ENCODE measurements at places on chromosomes 6 and 20. TPM values are rescaled to one million over a fixed set of nuclear protein-coding genes. Genes with fewer than 3 reads are reported as not detected.

DNA sequence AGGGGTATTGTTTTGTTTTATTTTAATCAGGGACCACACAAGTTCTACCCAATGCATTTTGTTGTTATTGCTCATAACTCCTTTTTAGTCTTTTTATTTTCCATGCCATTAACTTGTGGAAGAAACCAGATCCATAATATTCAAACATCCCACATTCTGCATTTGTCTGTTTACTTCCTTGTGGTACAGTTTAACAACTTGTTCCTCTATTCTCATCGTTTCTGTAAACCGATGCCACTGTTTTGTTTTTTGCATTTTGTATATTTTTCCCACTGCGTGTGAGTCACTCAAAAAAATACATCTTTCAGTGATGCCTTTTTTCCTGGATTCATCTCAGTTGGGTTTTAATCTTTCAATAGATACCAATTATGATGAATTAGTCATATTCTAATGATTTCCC, 22.3 kb downstream of the SF3B5 start:
- no peak for DNase-seq

Gene SLC35D3
- total RNA-seq: not detected

DNA sequence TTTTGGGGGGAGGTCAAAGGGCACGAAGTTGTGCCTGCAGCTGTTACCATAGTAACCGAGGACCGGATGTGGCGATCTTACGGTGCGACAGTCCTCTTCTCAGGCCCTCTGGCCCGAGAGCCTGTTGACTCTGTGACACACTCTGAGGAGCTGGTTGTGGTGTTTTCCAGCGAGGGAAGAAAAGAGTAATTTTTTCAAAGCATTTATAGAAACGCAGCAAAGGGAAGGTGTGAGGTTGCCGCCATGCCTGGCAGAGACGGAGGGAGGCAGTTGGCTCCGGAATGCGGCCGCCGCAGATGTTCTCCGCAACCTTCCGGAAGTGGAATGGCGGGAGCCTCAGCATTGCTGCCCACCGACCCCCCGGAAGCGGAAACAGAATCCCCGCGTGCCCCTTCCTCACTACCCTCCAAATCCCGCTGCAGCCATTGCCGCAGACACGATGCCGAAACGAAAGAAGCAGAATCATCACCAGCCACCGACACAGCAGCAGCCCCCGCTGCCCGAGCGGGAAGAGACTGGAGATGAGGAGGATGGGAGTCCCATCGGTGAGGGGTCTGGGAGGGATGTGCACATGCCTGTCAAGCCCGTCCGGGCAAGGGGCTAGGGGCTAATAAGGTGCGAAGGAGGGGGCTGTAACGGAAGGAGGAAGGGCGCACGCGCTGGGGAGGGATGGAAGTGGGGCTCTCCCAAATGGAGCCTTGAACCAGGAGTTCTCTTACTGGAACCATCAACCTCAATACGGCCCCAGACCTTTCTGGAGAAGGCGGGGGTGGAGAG, at the start of gene PRR3:
Gene PRR3 (plus strand): TSS at position 390 of the 777 bp plus-strand sequence. CDS start 50 bp downstream, at position 440.
- DNase-seq: peak; percentile 68

Gene PRKN
- 3.5 TPM for total RNA-seq

- no peak for DNase-seq
These were observed 1.9 kb downstream of the SGK1 start for GRCh38 chr6:134315974-134316441.

Gene PNPLA1
- total RNA-seq: not detected

Gene C6orf58
- not detected for total RNA-seq

GRCh38 chr20:46438156-46438750, 31.8 kb upstream of the ELMO2 start:
- DNase-seq: no peak

DNA sequence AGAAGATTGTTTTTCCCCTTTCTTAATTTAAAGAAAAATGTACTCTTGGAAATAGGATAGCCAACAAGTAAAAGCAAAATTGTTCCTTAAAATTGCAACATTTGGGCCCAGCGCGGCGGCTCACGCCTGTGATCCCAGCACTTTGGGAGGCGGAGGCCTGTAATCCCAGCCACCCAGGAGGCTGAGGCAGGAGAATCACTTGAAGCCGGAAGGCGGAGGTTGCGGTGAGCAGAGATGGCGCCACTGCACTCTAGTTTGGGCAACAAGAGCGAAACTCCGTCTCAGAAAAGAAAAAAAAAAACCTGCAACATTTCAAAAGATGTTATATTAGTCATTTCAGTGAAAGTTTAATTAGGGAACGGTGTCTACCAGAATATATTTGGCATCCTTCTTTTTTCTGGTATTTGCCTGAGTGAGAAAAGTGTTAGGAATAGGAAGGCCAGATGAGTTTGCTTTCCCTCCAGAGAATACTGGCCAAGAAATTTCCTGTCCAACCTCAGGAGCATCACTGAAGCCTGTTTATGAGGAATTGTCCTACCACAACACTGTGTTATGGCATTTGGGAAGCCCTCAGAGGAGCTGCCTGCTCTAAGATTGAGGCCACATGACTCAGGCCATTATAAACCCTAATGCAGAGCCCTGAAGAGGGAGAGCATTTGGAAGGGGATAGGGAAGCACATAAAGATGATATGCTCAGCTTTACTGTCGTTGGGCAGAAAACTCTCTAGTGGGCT, 1.2 kb upstream of the GJA1 start:
- DNase-seq: no peak

GRCh38 chr20:8292793-8293192, 160.7 kb downstream of the PLCB1 start:
- DNase-seq: no peak

GRCh38 chr20:59323731-59324130, 23.3 kb downstream of the EDN3 start:
- DNase-seq: no peak

DNA sequence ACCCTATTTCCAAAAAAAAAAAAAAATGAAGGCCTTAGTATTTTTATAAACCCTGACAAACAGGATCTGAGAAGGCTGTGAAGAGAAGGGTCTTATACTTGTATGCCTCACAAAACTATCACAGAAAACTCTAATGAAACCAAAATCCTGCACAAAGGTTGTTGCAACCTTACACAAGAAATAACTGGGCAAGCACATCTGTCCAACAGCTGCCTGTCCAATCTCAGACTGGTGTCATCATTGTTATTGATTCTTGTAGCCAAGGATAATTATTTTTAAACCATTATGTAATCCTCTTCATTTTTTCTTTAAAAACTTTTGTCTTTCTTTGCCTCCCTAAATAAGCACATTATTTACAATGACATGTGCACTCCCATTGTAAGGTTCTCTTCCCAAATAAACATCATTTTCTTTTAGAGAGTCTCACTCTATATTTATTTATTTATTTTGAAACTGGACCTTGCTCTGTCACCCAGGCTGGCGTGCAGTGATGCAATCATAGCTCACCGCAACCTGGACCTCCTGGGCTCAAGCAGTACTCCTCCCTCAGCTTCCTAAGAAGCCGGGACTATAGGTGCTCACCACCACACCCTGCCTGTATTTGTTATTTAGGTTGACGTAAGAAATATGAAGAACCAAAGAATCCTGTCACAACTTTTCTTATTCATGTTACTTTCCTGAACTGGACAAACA, 697.1 kb downstream of the DOK5 start:
- DNase-seq: no peak

Gene IPCEF1
- total RNA-seq: 1.8 TPM

DNA sequence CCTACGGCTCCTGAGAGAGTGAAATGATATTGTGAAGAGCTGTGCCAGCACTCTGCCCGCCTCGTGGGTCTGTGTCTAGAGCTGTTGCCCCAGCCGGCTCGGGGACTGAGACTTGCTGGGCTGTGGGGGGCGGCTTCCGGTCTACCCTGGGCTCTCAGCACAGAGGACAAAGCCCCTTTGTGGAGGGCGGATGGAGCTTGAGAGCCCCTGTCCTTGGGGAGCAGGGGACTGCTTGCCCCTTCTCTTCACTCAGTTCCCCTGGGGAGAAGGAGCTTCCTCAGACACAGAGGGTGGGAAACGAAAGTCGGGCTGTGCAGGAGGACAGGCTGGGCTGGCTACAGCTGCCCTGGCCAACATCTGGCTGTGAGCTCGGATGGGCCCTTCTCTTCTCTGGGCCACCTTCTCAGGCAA, 11.0 kb downstream of the SRC start:
- DNase-seq: no peak

Gene IFT52
- 20.8 TPM for total RNA-seq

Gene PAX1
- total RNA-seq: not detected

GRCh38 chr20:54362283-54362682, 113.1 kb upstream of the DOK5 start:
- no peak for DNase-seq

Gene OOEP
- 0.22 TPM for total RNA-seq

Gene STMND1
- not detected for total RNA-seq

DNA sequence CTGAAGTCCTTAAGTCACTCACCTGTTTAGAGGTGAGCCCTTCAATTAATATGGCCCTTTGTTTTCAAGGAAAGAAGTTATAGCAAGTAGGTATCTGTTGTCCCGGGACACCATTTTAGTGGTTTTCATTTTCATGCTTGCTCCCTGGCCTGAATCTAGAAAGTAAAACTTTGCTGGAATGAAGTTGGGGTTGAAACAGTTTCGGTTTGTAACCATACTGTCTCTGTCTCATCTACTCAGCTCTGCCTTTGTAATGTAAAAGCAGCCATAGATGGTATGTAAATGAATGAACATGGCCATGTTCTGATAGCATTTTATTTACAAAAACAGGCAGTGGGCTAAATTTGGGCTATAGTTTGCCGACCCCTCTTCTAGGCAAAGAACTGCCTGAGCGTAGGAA, 64.9 kb upstream of the GNRH2 start:
- no peak for DNase-seq

Gene TINAG
- total RNA-seq: not detected
